ENCODE measurements at places on chromosomes 12 and 14.

DNA sequence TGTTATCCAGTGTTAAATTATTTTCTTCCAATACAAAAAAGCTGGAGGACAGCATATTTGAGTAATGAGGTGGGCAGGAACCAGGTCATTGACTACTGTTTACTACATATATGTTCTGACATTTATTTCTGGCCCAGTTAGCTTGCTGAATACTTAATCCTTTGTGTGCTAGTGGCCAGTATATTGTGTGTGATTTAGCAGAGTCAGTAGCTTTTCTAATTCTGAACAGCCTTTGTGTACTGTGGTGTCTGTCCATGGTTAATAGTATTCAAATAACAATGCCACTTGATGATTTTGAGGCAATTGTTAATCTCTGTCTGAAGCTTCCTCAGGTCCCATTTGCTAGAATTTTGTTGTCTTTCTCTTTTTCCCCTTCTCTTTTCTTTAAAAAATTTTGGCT is 286.5 kb upstream of the E2F7 start:
- no peak for DNase-seq

GRCh38 chr12:46578190-46578982 is 205.8 kb upstream of the SLC38A2 start:
- no peak for DNase-seq

- no peak for DNase-seq
These were observed 361.9 kb upstream of the TMTC1 start for GRCh38 chr12:30145684-30146032.

DNA sequence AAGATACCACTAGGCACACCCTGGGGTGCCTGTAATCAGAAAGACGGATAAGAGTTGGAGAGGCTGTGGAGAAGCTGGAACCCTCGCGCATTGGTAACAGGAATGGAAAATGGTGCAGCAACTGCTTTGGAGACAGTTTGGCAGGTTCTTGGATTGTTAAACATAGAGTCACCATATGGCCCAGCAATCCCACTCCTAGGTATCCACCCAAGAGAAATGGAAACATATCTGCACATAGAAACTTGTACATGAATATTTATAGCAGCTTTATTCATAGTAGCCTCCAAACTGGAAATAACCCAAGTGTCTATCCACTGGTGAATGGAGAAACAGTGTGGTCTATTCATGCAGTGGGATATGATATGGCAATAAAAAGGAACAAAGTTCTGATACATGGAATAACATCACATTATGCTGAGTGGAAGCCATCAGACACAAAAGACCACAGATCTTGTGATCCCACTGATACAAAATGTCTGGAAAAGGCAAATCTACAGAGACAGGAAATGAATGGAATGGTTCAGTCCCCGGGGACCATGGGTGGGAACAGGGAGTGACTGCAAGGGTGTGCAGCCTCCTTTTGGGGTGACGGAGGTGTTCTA is 45.4 kb downstream of the JAG2 start:
- DNase-seq, result no peak

DNA sequence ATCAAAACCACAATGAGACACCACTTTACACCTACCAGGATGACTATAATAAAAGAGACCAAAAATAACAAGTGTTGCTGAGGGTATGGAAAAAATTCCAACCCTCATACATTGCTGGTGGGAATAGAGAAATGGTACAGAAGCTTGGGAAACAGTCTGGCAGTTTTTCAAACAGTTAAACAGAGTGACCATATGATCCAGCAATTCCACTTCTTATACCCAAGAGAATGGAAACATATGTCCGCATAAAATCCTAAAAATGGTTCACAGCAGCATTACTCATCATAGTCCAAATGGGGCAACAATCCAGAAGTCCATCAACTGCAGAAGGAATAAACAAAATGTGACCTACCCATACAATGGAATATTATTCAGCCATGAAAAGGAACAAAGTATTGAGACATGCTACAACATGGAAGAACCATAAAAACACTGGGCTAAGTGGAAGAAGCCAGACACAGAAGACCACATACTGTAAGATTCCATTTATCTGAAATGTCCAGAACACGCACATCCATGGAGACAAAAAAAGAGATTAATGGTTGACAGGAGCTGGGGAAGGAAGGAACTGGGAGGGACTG is 44.5 kb downstream of the CHGA start:
- DNase-seq, result no peak

- DNase-seq, result no peak
These were observed 126.9 kb upstream of the PRICKLE1 start for GRCh38 chr12:42716491-42716891.

DNA sequence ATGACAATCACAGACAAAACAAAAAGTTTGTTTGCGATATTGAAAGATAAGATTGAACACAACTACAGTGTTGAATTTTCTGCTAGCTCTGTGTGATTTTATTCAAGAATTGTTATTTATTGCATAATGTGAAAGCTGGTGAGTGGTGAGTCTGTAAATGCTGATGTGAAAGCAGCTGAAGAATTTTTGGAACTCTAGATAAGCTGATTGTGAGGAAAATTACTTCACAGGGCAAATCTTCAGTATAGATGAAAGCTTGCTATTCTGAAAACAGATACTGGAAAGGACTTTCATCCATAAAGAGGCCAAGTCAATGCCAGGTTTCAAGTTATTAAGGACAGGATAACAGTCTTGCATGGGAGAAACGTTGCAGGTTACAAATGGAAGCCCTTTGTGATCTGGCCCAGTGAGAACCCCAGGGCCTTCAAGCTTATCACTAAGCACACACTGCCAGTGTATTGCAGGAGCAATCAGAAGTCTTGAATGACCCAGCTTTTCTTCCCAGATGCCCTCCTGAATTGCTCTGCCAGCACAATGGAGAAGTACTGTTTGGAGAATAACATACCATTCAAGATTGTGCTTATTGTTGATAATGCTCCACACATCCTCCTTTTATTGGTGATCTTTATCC is 153.7 kb downstream of the PCNX1 start:
- no peak for DNase-seq

DNA sequence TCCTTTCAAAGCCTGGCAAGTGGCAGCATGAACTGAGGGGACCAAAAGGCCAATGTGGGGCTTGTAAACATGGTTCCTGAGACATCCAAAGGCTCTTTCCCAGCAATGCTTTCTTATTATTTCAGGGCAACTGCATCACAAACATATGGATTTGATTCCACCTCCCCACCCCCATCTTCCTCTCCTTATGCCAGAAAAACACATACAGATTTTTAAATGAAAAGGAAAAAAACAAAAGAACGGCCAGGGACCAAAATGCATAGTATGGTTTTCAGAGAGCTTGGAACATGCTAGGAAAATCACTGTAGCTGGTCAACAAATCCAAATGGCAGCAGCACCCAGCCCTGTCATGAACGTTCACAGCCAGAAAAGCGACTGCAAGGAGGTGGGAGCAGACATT is 167.6 kb downstream of the ANO2 start:
- DNase-seq, result no peak

GRCh38 chr12:73991138-73991537 is 546.5 kb upstream of the ATXN7L3B start:
- no peak for DNase-seq

GRCh38 chr12:122749569-122750332 is 2.9 kb upstream of the DENR start:
- DNase-seq, result no peak

- DNase-seq, result no peak
These were observed 1.6 kb upstream of the SLC6A13 start for GRCh38 chr12:264269-264668.

DNA sequence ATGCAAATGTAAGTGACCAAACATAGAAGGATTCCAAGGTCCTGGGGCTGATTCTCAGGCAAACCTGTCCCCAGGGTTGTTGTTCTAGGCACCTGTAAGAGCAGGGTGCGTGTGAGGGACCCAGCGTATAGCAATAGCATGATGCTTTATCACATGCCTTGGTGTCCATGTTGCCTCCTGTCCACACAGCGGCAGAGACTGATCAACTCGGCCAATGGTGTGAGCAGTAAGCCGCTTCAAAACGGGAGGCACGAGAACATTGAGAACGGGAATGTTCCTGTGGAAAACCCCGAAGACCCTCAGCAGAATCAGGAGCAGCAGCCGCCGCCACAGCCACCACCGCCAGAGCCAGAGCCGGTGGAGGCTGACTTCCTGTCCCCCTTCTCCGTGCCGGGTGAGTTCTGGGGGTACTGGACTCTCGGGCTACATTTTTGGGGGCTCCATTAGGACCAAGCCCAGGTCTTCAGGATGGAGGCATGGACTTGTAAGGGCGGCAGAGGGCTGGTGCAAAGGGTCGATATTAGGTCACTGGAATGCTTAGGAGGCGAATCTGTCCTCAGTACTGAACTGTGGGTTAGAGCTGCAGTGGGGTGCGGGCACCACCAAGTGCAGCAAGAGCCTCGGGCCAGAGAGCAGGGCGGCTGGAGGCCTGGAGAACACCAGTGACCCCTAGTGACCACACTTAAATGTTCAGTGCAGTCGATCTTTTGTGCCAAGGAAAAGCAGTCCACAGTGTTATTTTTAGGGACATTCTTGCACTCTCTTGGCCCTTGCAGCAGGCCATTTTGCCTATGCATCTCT is 57.2 kb upstream of the RIN3 start:
- no peak for DNase-seq

DNA sequence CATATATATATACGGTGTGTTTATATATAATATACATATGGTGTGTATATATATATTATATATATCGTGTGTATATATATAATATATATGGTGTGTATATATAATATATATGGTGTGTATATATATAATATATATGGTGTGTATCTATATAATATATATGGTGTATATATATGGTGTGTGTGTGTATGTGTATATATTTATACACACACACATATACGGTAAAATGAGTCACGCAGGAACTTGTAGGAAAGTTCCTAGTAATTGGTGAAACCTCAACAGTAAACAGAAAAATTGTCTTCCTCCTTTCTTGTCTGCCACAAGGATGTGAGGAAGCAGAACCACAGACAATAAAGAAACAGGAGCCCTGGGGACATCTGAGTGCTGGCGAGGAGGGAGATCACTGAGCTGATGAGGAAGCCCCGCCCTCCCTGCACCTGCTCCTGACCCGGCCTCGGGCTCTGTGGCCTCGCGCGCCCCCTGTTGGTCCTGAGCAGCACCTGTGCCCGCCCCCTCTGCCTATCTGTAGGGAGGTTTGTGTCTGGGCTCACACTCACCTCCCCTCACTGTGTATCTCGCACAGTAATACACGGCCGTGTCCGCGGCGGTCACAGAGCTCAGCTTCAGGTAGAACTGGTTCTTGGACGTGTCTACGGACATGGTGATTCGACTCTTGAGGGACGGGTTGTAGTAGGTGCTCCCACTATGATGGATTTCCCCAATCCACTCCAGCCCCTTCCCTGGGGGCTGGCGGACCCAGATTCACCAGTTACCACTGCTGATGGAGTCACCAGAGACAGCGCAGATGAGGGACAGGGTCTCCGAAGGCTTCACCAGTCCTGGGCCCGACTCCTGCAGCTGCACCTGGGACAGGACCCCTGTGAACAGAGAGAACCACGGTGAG is 1079.4 kb downstream of the TMEM121 start:
- peak; percentile 79 for DNase-seq

GRCh38 chr14:28777471-28778137 is 11.0 kb downstream of the FOXG1 start:
- DNase-seq, result no peak

DNA sequence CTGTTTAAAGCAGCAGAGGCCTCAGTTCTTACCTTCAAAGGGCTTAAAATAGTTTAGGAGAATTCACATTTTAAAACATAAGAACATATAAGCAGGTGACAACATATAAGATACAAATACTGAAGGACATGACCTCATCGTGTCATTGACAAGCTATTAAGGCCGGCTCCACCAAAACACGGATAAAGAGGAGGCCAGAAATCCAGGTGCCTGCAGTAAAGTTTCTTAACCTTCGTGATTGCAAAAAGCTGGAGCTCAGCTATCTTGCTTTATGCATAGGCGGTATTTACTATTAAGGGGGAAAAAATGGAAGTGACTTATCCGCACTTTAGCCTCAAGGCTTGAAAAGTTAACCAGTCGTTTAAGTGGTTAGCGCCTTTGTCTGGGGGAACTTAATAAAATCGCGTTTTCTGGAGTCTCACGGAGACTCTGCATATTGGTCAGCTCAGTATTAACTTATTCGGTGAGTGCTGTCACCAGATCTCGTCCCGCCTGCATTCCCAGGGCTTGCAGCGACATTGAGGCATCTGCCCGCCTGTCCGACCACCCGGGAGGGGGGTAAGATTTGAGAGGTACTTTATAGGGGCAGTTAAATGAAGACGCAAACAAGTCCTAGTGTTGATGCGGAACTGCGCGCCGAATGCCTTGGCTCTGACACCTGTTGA is 1.1 kb upstream of the SP1 start:
- no peak for DNase-seq

- no peak for DNase-seq
These were observed 50.6 kb downstream of the TEAD4 start for GRCh38 chr12:3009780-3010179.

GRCh38 chr14:77005559-77005958 is 22.9 kb downstream of the IRF2BPL start:
- DNase-seq, result no peak

DNA sequence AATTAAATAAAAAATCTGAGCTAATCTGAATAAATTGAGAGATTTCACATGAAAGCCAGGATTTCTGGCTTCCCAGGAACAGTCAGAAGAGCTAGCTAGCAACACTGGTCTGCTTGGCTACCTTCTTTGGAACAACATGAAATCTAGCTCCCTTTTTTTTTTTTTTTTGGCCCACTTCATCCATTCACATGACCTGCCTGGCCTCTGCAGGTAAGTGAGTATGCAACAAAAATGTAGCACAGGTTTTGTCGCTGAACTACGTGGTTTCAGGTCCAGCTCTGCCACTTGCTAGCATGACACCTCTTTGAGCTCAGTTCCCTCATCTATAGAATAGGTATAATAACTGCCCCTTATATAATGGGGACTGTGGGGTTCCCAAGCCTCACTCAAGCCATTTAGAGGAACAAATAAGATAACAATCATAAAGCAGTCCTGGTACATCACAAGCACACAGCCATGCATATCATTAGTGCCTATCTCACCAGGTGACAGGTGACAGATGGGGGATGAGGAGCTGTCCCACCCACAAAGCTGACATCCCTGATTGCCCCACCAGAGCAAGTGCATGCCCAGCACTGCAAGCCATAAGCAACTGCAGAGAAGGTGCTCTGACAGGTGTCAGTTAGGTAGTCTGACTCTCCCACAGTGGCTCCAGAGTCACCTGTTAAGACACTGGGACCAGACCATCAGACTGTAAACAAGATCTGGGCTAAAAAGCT is 25.6 kb downstream of the PXN start:
- no peak for DNase-seq

GRCh38 chr14:94677747-94678146 is 65.6 kb downstream of the SERPINA3 start:
- no peak for DNase-seq

- peak; percentile 93 for DNase-seq
These were observed 79.4 kb upstream of the GPR68 start for GRCh38 chr14:91323671-91324605.

DNA sequence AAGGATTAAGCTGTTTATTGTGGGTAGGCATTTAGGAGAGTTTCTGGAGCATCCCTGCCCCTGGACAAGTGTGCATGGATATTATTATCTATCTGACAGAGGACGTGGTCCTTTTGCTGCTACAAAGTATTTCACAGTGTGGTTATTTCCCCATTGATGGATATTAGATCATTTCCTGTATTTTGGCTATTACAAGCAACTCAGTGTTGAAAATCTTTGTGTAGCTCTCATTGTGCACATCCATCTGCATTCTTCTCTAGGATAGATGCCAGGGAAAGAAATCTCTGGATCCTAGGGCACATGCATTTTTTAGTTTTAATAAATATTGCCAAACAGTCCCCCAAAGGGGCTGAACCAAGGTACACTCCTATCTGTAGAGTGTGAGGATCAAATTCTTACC is 154.3 kb upstream of the SRRM4 start:
- DNase-seq, result no peak

GRCh38 chr14:74660167-74660566 is 48.1 kb upstream of the LTBP2 start:
- no peak for DNase-seq
